ENCODE measurements at places on chromosomes 4 and X.
A peak's percentile ranks its signal among the peaks of the same experiment; 100 is the strongest.

DNA sequence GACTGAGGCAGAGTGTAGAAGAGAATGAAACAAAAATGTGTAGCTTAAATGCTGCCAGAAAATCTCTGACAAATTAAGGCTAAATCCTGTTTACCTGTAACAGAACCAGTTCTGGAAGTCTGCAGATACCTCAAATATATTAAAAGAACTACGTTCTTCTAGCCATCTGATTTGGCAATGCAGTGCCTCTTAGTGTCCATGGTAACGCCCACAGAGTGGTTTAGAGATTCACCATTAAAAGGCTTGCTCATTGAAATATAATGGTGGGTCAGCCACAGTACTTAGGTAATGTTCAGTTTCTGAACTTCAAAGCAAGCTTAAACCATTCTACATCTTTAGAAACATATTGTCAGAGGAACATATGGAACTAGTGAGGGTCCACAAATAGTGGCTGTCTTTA lies 23.2 kb upstream of the LUZP4 start:
- DNase-seq, result peak; percentile 13

DNA sequence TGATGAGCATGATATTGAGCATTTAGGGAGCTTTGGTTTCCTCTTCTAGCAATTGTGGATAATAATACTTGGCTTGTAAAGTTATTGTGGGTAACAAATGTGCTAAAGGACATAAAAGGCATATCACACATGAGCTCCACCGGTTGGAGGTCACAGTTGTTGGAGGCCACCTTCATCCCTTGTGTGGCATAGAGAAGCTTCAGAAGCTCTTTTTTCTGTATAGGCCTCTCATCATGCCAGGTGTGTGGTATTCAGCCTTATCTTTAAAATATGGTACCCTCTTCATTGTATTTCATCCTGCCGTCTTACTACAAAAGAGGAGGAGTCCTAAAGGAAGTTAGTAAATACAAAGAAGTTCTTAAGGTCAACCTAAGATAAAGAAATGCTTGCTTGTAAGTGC lies 66.4 kb downstream of the HMGB2 start:
- DNase-seq, result no peak

DNA sequence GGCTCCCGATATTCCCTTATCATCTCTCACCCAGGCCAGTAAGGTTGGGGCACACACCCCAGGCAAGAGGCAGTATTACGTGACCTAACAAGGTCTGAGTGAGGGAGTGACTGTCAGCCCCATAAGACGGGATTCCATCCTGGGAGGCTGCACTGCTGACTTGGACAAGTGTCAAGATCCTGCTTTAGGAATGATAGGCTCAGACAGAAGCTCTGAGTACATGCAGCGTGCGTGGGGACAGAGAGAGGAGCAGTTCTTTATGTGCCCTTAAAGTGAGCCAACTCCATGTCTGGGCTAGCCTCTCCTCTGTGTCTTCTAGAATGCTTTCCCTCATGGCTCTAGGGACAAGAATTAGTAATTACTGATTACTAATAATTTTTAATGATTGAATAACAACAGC lies 142.2 kb upstream of the PRPS2 start:
- DNase-seq, result no peak

DNA sequence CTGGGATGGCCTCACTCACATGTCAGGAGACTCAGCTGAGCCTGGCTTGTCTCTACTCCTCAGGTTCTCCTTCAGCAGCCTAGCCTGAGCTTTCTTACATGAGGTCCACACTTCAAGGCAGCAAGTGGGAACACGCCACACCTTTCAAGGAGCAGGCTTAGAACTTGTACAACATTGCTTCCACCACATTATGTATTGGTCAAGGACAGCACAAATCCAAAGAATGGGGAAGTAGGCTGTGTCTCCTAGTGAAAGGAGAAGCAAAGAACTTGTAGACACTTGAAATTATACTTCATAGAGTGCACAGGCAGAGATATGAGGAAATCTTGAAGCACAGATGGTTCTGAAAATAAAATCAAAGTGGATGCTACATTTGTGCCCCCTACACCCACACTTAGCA lies 120.9 kb upstream of the NOCT start:
- DNase-seq, result no peak

DNA sequence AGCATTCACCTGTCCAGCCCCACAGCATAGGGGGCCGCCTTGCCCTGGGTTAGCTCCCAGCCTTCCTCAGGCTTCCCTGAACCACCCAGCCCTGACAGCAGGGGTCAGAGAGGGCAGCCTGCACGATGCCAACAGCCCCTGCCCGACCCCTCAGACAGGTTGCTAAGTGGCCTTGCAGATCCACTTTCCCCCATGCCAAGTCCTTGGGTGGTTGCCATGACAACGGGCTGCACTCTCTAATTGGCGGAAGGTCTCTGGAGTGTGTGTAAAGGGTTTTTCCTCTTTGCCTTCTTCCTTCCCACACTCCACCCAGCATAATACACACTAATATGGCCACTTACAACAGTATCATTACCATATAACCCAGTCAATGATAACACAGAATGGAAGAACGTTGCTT lies 99.6 kb upstream of the AFAP1 start:
- DNase-seq, result peak; percentile 81

- DNase-seq, result no peak
These were observed 8.3 kb downstream of the GPRIN3 start for GRCh38 chr4:89299153-89299791.

GRCh38 chr4:140856621-140857062 lies 100.5 kb upstream of the TBC1D9 start:
- no peak for DNase-seq

- no peak for DNase-seq
These were observed 6.9 kb downstream of the KLHL8 start for GRCh38 chr4:87213421-87214075.

DNA sequence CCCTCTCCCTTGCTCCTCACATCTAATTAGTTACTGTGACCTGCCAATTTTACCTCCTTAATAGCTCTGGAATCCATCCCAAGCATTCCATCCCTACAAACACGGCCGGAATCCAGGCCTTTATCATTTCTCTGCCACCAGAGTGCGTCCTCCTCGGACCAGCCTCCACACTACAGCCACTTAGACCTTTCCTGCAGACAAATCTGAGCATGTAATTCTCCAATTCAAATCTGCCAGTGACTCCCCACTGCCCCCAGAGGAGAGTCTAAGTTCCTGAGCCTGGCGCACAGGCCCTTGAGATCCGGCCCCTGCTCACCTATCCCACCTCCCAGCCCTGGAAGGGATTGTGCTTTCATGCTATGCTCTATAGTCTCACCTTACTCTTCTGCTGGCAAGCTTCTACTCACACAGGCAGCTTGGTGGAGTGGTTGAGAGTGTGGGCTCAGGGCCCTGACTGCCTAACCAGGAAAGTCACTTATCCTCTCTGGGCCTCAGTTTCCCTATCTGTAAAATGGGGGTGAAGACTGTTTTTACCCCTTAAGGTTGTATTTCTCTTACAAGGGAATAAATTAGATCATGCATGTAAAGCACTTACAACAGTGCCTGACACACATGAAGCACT lies 31.2 kb downstream of the PJA1 start:
- peak; percentile 82 for DNase-seq

DNA sequence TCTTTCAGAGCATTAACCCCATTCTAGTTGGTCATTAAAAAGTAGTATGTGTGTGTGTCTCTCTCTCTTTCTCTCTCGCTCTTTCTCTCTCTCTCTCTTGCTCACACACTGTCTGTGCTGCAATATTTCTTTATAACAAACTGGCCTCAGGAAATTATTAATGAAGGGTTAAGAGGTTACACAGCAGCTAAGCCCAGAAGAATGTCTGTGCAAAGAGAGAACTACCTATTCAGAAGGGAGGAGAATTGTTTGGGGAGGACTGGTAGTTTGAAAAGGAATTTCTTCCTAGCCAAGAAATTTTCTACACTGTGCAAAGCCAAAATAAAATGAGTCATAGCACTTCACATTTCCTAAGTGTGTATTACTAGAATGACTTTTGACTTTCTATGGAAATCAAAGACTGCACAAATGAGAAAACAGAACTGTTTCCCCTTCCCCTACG lies 22.2 kb downstream of the PDGFC start:
- no peak for DNase-seq

GRCh38 chr4:26885912-26886274 lies 25.3 kb downstream of the STIM2 start:
- DNase-seq, result no peak

GRCh38 chrX:42869011-42869410 lies 91.0 kb upstream of the PPP1R2C start:
- DNase-seq, result no peak

DNA sequence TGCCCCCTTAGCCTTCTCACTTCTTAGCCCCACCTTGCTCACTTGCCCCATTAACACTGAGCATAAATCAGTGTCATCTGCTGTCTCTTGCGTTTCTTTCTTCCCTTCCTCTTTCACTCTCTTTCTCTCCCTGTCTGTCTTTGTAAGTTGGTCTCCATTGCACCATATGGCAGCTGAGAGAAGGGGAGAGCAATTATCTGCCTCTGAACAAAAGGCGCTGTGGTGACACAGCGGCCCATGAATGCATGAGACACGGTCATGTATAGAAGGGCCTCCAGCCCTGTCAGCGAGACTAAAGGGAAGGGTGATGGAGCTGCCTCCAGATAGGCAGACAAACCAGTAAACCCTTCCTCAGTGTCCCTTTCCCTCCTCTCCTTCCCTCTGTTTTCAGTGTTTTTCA lies 88.8 kb upstream of the PCDH18 start:
- peak; percentile 4 for DNase-seq

GRCh38 chrX:103741879-103742278 lies 31.2 kb downstream of the TMEM31 start:
- DNase-seq, result no peak

GRCh38 chrX:652341-652741 lies 21.8 kb downstream of the SHOX start:
- no peak for DNase-seq

DNA sequence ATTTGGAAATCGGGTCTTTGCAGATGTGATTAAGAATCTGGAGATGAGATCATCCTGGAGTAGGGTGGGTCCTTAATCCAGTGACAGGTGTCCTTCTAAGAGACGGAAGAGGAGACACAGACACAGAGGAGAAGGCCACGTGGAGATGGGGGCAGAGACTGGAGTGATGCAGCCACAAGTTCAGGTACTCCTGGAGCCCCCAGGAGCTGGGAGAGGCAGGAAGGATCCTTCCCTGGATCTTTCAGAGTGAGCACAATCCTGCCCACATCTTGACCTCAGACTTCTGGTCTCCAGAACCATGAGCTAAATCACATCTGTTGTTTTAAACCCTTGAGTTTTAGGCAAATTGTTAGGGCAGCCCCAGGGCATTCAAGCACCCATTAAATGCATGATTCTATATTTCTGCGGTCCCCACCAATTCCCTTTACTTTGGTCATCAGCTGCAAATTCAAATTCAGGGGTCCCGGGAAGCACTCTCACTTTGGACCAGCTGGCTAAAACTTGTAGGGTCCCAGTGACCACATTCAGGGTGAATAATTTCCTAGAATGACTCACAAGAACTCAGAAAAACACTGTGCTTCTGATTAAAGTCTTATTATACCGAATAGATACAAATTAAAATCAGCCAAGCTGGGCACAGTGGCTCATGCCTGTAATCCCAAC lies 12.8 kb upstream of the AKAP17A start:
- DNase-seq, result no peak

DNA sequence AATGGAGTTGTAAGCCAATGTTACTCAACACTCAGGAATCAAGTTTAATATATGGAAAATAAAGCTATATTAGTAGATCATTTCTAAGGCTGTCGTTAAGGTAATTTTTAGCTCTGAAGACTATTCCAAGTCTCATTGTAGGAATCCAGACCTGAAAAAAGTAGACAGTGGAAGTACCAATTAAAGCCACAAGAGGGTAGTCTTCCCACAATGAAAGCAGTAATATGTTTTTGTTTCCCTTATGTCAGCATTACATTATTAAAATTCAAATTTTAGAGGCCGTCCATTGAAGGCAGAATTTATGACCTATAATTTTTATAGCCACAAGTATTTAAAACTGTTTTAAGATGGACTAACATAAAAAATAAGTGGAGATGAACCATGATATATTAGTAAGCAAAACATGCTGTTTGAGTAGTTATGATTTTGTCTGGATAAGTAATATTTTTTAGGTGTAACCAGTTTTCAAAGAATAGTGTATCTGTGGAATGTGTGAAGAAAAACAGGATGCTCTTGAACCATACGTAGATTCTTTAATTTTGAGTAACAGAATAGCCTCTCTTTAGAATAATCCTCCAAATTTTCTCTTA lies 372.6 kb upstream of the TECRL start:
- peak; percentile 45 for DNase-seq

DNA sequence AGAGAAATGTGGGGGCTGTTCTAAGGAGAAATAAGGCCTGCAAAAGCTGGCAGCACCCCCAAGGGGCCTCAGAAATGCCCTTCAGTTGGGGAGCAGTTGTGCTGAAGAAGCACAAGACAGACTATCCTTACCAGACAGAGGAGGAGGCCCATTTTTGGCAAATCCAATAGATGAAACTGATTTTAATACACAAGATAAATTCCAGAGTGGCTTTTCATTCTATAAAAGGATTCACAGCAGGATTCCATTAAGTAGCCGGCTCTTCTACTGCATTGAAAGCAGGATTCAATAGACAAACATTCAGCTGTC lies 8.1 kb downstream of the SEPTIN6 start:
- no peak for DNase-seq
